Calu3 (cell line): ENCODE measurements at places on chromosomes 7 and 10. TPM values are rescaled to one million over a fixed set of nuclear protein-coding genes. Genes with fewer than 3 reads are reported as not detected.

DNA sequence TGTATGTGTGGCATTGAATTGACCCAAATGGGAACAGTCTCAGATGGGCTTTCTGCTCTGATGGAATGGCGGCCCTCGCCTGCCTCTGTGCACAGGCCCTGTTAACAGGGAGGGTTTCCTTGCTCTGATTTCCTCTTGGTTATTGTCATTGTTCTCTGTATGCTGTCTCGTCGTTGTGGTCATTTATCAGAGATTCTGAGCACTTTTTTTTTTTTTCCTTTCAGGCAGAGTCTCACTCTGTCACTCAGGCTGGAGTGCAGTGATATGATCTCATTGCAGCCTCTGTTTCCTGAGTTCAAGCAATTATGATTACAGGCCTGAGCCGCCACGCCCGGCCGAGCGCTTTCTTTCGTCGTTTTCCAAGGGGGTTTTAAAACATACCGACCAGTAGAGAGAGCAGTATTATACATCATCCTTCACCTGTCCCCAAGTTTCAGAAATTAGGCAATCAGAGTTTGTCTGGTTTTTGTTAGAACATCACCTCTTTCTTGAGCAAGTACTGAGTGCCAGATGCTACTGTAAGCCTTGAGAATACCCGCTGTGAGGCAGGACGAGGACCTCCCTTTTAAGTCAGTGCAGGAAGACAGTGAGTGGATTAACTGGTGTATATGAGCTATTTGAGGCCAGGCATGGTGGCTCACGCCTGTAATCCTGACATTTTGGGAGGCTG is 6.5 kb downstream of the CHST12 start:
- no peak for DNase-seq

- DNase-seq, result no peak
Measured at GRCh38 chr10:102632394-102633111, 11.7 kb upstream of the TRIM8 start.

GRCh38 chr10:32241946-32242345 is 105.0 kb downstream of the EPC1 start:
- no peak for DNase-seq

DNA sequence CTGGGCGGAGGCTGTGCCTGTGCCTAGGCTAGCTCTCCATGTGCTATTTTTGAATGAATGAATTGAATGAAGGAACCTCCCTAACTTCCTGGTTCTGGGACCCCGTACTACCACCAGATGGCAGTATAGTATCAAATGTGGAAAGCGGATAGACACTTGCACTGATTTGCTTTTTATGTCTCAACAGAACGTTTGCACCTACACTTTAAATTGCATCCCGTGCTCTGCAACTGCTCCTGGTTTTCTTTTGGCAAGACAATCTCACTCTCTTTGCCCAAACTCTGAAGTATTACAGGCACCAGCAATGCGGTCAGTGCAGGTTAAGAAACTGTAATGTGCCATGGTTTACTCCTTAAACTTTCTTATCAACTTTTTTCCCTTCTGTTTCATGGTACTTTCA is 6.5 kb downstream of the FZD8 start:
- DNase-seq, result peak; percentile 63

DNA sequence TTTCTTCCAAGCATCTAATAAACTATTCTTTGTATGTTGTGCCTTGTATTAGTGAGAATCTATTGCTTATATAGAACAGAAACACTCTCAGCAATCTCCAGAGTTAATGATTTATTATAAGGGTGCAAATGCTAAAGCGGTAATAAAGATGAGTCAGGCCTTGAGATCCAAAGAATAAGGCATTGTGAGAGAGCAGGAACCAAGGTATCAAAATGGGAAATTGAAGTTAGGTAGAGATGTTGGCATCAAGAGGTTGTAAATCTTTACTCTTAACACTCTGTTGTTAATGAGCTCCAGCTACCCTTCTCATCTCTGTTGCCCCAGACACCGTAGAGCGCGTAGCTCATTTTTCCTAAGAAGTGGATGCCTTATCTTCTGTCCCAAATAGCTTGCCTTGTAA is 375.2 kb downstream of the ARL4A start:
- no peak for DNase-seq

GRCh38 chr10:31940839-31941653 is 12.4 kb upstream of the ARHGAP12 start:
- DNase-seq, result peak; percentile 91

GRCh38 chr10:95330966-95331453 is 40.2 kb upstream of the PDLIM1 start:
- DNase-seq, result no peak

DNA sequence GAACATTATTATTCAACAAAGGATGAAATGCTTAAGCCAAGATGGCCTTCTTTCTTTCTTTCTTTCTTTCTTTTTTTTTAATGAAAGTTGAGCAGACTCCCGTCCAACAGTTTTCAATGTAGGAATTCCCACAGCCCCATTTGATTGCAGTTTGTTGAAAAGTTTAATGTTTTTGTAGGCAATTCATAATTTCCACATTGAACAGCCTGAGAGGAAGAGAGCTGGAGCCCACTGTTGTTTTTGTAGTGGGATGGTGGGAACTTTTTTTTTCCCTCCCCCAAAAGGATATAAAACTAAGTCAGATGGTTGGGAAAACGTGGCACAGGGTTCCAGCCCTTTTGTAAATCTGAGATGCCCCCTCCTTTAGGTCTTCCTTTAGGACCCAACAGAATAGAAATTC is 86.6 kb downstream of the TCF7L2 start:
- DNase-seq, result no peak

Gene ADAM12
- not detected in 2 replicates for total RNA-seq

Gene ACTL6B
- total RNA-seq, result not detected in 2 replicates
